ENCODE measurements at places on chromosomes 11 and 22.

- no peaks in the 10 kb centered on the region for H3K4me1 ChIP-seq
- H3K27me3 ChIP-seq = peaks cover 2% of the 10 kb centered on the region
- H3K27ac ChIP-seq = no peak overlapping the region
- DNase-seq = no peak
- no peak overlapping the region for H3K4me3 ChIP-seq
- H3K36me3 ChIP-seq = no peaks in the 10 kb centered on the region
These were observed 117.3 kb downstream of the CYP2R1 start for GRCh38 chr11:14774721-14775120.

GRCh38 chr11:66950112-66950535 lies 8.1 kb downstream of the PC start:
- no peaks in the 10 kb centered on the region for H3K4me1 ChIP-seq
- DNase-seq = no peak
- no peak overlapping the region for H3K27ac ChIP-seq
- no peak overlapping the region for H3K4me3 ChIP-seq
- H3K36me3 ChIP-seq = no peaks in the 10 kb centered on the region

DNA sequence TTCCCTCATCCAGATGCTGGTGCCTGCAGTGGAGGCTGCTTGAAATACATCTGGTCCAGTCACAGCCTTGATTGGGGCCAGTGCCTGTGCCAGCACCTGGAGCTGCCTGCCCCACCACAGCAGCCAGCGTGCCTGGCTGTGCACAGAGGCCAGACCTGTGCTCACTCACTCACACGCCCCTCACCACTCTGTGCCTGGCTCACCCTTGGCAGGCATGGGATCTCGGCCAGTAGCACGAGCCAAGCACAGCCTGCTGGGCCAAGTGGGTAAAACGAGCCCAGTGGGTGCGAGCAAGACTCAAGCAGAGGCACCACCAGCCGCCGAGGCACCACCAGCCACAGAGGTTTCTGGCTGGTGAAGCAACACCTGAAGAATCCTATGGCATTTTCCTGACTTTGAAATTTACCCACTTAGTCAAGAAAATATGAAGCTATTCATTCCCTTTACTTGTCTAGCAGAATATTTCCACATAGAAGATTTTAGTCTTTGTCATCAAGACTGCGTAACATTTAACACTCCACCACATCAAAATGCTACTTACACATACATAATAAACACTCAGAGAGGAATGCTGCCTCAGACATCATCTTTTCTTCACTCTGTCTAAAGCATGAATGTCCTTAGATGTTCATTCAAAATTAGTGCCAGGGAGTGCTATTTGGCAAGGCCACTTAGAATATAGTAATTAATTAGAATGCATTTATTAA lies 424.3 kb upstream of the FAT3 start:
- H3K4me3 ChIP-seq = no peak overlapping the region
- no peaks in the 10 kb centered on the region for H3K27me3 ChIP-seq
- H3K36me3 ChIP-seq = no peaks in the 10 kb centered on the region
- no peaks in the 10 kb centered on the region for H3K4me1 ChIP-seq
- H3K27ac ChIP-seq = no peak overlapping the region
- no peak for DNase-seq

GRCh38 chr11:126104420-126104819 lies 41.8 kb upstream of the CDON start:
- H3K36me3 ChIP-seq = no peaks in the 10 kb centered on the region
- no peaks in the 10 kb centered on the region for H3K27me3 ChIP-seq
- DNase-seq = no peak
- H3K4me1 ChIP-seq = no peaks in the 10 kb centered on the region
- H3K27ac ChIP-seq = no peak overlapping the region
- no peak overlapping the region for H3K4me3 ChIP-seq

DNA sequence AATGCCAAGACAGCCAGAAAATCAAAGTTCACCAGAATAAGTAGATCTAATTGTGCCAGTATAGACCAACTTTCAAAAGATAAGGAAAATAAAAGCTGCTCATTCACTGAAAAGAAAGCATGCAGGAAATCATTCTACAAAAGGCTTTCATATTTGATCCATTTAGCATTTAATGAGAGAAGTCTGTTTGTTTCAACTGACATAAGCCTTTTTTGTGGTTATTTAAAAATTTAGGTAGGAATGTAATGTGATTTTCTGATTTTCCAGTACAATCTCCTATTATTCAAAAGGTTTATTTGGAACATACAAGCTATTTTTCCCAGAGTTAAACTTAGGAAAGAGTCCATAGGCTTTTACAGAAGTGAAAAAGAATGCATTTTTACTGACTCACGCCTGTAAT lies 92.7 kb downstream of the SBF2 start:
- no peak overlapping the region for H3K27ac ChIP-seq
- H3K27me3 ChIP-seq = no peaks in the 10 kb centered on the region
- no peak for DNase-seq
- no peak overlapping the region for H3K4me3 ChIP-seq
- H3K4me1 ChIP-seq = no peaks in the 10 kb centered on the region

- no peaks in the 10 kb centered on the region for H3K4me1 ChIP-seq
- no peaks in the 10 kb centered on the region for H3K27me3 ChIP-seq
- H3K27ac ChIP-seq = no peak overlapping the region
These were observed 25.8 kb downstream of the MUC6 start for GRCh38 chr11:1010551-1011319.

DNA sequence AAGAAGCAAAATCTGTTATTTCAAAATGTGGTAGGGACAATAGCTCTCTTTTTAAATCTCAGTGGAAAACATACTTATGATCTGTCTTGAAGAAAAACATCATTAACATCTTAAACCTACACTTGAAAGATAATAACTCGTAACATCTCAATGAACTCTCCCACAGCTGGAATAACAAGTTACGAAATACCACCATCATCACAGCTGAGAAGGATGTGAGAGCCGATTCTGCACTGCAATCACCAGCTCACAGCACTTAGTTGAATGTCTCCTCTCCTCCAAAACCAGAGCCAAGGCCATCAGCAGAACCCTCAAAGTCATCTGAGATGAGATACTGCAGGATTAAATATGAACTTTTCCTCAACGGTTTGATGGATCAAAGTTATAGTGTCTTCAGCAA lies 124.3 kb downstream of the ARHGAP20 start:
- no peaks in the 10 kb centered on the region for H3K36me3 ChIP-seq
- H3K27me3 ChIP-seq = no peaks in the 10 kb centered on the region
- no peaks in the 10 kb centered on the region for H3K4me1 ChIP-seq
- H3K27ac ChIP-seq = no peak overlapping the region
- no peak for DNase-seq

- no peak for DNase-seq
- H3K4me3 ChIP-seq = no peak overlapping the region
- peaks cover 12% of the 10 kb centered on the region for H3K4me1 ChIP-seq
- H3K36me3 ChIP-seq = no peaks in the 10 kb centered on the region
These were observed 18.2 kb downstream of the ST14 start for GRCh38 chr11:130177782-130178181.

- no peak overlapping the region for H3K4me3 ChIP-seq
- no peaks in the 10 kb centered on the region for H3K4me1 ChIP-seq
- H3K27me3 ChIP-seq = no peaks in the 10 kb centered on the region
- no peak overlapping the region for H3K27ac ChIP-seq
- no peaks in the 10 kb centered on the region for H3K36me3 ChIP-seq
These were observed 1017.9 kb downstream of the TBC1D22A start for GRCh38 chr22:47780281-47780875.

All from natural killer cell (primary cell).